ENCODE measurements at places on chromosomes 1 and 21. TPM values are rescaled to one million over a fixed set of nuclear protein-coding genes. Genes with fewer than 3 reads are reported as not detected.
A peak's percentile ranks its signal among the peaks of the same experiment; 100 is the strongest.

GRCh38 chr21:38095220-38095619 lies 161.6 kb upstream of the KCNJ15 start:
- no peak for DNase-seq

The OR2G6 gene
- not detected for total RNA-seq

DNA sequence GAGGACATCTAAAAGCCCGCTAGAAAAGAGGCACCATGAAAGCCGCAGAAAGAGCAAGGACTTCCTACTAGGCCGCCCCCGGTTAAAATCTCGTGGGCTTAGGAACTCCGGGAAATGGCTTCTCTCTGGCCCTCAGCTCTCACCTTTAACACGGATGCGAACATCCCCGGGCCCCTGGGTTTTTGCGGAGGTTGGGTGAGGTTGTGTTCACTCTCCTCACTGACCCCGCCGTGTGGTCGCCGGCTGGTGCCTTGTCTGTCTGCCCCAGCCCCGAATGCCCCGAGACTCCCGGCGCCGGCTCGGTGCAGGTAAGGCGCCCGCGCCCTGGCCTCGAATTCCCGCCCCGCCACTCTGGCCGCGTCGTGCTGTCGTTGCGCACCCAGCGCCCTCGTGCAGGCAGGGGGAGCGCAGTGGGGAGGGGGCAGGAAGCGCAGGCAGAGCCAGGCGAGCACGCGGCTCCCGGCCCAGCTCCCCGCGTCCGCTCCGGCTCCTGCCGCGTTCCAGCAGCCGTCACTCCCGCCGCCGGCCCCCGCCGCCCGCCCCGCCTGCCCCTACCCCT lies at the start of gene SHISAL2A:
TSS of gene SHISAL2A (plus strand) at position 437 of the 559 bp plus-strand sequence. CDS start 326 bp downstream, outside the sequence.
- peak; percentile 72 for DNase-seq

The SEC16B gene
- not detected for total RNA-seq

GRCh38 chr1:12491656-12492055 lies 126.4 kb downstream of the DHRS3 start:
- no peak for DNase-seq

DNA sequence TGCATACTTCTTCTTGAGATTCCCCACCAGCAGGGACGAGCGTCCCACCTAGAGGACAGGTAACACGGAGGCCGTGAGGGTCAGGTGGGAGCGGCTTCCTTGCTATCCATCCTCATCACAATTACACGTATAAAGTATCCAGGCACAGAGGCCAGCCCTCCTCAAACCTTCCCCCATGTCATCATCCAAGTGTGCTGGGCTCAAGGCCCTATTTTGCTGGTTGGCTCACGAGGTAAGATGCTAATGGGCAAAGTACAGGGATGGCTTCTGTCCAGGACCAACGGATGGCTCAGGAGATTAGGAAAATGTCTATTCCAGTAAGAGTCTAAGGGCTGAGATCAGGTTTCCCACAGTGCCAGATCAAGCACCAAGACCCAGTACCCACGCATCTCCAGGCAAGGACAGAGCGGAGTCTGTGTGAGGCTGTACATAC lies 11.5 kb upstream of the A3GALT2 start:
- DNase-seq: no peak

DNA sequence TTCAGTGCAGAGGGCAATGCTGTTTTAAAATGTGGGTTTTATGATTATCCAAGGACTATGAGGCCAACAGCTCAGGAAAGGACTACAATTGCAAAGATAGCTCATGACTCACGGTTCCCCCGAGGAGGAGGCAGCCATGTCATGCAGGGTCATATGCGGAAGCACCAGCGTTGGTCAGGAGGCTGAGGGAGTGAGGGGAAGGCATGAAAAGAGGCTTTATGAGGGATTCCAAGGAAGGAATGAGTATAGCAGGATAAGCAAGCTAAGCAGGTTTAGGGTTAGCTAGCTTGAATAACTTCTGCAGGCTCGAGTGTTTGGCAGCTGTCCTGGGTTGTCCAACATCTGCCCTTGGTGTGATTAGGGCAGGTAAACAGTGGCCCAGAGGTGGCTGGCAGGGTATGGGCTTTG lies 495.1 kb downstream of the SETD4 start:
- no peak for DNase-seq

The LCE1C gene
- not detected for total RNA-seq

GRCh38 chr1:114715952-114716303 lies 643 bp downstream of the NRAS start:
- no peak for DNase-seq

The PLPPR5 gene
- total RNA-seq: not detected

The COL9A2 gene
- 36.3 TPM for total RNA-seq

DNA sequence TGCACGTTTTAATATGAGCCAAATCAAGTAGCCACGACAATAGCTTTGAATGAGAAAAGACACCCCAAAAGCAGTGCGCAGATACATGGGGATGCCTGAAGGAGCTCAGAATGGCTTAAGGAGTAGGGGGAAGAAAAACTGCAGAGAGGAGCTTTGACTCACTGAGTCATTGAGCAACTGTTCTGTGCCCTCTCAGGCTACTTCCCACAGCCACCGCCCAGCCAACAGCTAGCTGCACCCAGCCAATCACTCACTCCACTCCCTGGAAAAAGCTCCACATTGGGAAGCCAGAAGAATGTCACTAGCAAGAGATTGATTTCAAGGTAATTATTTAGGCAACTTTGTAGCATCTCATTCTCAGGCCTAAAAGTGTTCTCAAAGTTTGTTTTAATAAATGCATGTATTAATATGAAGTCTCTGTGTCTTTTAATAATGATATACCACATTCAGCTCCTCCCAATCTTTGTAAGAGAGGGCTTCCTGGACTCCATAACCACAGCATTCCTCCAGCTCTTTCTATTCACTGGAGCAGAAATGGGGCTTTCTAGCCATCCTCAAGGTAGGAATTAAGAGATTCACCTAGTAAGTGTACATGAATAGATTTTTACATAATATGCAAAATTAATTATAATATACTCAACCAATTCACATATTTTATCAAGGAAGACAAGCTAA lies 16.8 kb downstream of the DUSP10 start:
- no peak for DNase-seq

The CLCA1 gene
- not detected for total RNA-seq

The PGBD5 gene
- total RNA-seq: 0.12 TPM

The PCSK9 gene
- not detected for total RNA-seq

The AGPAT3 gene
- total RNA-seq: 87.1 TPM

GRCh38 chr21:45282283-45283034 lies 5.2 kb downstream of the POFUT2 start:
- no peak for DNase-seq

DNA sequence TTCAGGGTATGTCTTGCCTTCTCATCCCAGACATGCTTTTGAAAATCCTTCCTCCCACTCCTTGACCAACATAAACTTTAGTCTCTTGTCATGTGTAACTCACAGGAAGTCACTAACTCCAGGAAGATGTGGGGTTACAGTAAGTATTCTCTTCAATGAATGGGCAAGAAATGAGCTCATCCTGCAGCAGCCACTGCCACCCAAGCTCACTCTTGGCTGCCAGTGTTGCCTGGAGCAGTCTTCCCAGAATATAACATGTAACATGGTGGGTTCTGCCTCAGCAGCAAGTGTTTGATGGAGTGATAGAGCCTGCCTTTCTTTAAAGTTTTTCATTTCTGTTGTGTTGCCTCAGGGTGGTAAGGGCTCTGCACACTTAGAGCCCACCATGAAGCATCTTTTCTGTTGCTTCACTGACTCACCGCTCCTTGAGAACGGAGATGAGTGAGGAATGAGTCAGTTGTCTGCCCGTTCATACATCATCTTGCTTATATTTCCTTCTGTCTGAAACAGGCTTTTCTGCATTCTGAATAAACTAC lies 187.0 kb downstream of the TPR start:
- DNase-seq: peak; percentile 10

- DNase-seq: no peak
These were observed 323.1 kb downstream of the HHIPL2 start for GRCh38 chr1:222224636-222225315.

- no peak for DNase-seq
These were observed 41.5 kb downstream of the LHX4 start for GRCh38 chr1:180271272-180272255.

- DNase-seq: no peak
These were observed 497.8 kb downstream of the TTLL7 start for GRCh38 chr1:83500987-83501591.

DNA sequence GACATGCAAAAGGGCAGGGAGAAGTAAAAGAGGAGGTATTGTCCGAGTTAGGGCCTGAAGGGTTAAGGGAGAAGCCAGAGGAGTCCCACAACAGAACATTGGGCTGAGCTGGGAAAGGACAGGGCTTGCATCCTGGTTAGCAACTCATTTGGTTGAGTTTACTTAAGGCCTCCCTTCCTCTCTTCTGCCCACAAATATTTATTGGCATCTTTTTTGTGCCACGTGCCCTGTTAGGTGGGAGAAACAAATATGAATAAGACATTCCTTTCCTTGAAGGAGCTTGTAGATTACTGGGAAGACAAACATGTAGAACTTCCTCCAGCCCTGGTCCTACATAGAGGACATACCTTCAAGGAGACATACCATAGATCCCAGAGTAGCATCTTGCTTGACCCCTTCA lies 53.0 kb upstream of the PRELP start:
- DNase-seq: no peak

The NTMT2 gene
- not detected for total RNA-seq

DNA sequence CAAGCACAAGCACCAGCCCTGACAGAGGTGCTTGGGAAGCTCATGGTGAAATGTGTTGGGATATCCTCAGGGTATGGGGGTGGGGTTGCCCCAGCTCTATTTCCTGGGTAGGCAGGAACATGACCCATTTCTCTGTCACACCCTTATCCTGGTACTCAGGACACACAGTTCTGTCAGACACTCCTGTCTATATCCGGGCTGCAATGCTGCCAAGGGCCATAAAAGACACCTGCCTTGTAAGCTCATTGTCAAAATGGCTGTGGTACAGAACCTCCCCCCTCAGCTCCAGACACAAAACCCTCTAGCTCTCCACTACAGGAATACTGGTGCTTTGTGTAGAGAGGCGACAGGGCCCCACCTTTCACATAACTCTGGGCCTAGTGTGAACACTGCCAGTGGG lies 636.7 kb downstream of the PLA2G4A start:
- DNase-seq: no peak

DNA sequence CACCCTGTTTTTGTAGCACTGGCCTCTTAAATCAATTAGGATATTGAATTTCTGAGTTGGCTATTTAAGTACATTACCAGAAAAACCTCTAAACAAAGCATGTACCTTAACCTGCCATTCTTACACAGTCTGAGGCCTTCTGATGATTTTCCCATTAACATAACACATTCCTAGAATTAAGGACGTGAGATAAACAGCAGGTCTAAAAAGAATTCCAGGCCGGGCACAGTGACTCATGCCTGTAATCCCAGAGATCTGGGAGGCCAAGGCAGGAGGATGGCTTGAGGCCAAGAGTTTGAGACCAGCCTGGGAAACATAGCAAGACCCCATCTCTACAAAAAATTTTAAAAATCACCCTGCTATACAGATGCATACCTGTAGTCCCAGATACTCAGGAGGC lies 18.0 kb upstream of the LRRC8D start:
- DNase-seq: no peak

The C1orf198 gene
- total RNA-seq: 5.4 TPM

DNA sequence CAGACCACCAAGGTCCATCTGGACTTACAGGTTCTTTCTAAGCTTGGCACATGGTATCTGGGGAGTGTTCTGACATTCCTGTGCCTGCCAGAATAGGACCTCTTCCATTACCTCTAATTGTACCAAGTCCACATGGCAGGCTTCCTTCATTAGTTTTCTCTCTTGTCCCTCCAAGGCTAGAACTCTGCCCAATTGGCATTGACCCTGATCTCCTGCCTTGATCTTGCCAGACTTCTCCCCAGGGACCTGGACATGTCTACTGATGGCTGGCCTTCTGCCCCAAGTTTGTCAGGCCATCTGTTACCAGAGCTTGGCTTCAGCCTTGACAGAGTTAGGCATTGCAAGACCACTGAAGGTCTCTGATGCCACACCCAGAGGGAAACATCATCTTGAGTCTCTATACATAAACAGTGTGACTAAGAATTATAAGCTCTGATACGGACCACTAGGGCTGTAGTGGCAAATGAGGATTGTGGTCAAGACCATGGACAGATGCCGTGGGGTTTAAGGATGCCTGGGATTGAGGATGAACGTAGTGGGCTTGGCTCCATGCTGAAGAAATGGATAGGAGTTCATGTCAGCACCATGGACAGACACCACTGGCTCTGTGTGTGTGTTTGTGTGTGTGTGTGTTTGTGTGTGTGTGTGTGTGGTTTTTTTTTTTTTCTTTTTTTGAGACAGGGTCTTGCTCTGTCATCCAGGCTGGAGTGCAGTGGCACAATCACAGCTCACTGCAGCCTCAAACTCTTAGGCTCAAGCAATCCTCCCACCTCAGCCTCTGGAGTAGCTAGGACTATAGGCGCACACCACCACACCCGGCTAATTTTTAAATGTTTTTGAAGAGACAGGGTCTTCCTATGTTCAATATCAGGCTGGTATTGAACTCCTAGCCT lies 19.5 kb upstream of the PSMB2 start:
- DNase-seq: no peak

The KRTAP26-1 gene
- not detected for total RNA-seq

DNA sequence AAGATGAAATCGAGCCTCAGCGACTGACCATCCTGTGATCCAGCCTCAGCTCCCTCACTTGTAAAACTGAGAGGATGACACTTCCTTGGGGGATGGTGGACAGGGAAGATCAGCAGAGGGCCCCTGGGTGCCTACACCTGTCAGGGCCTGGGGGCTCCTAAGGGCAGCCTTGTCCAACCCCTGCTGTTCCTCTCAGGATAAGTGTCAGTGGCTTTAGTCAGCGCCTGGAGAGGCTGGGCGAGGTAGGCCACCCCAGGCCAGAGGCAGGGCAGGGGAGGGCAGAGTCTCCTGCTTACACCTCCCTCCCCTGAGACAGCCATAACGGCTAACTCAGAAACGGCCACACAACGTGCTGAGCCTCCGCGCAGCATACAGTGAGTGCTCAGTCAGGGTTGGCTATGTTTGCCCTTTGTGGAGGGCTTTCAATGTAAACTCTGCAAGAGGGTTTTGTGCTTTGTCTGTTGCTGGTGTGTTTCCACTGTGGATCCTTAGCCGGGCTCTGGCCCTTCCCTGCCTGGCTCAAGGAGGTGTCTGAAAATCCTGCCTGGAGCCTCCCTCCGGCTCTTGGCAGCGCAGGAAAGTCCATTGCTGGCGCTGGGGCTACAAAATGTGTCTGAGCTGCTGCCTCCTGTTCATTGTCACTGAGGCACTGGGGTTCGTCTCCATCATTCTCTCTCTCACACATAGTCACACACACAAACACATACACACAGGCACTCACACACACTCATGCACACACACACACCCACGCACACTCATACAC lies 588.4 kb downstream of the PTPRU start:
- DNase-seq: no peak

- no peak for DNase-seq
These were observed 6.1 kb downstream of the FLVCR1 start for GRCh38 chr1:212864201-212864600.

DNA sequence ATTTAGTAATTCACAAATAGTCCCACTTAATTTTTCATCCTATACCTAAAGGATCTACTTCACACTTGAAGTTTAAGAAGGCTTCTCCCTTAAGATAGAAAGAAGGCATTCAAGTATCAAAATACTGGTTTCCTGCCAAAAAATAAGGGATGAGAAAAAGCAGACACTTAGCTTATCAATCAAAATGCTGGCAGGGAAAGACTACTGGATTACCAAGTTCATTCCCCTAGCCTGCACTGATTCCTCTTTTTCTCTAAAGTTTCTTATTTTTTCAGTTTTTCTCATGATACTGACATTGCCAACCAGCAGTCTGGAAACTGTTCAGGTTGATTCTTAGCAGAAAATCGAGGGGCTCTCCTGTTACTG lies 204.6 kb downstream of the GABPA start:
- no peak for DNase-seq

GRCh38 chr1:227886993-227887696 lies 60.6 kb downstream of the WNT9A start:
- DNase-seq: peak; percentile 15
